ENCODE measurements at places on chromosomes 12 and 14.

- DNase-seq = peak; percentile 87
Observed at GRCh38 chr12:76037130-76038103, 5.8 kb upstream of the PHLDA1 start.

DNA sequence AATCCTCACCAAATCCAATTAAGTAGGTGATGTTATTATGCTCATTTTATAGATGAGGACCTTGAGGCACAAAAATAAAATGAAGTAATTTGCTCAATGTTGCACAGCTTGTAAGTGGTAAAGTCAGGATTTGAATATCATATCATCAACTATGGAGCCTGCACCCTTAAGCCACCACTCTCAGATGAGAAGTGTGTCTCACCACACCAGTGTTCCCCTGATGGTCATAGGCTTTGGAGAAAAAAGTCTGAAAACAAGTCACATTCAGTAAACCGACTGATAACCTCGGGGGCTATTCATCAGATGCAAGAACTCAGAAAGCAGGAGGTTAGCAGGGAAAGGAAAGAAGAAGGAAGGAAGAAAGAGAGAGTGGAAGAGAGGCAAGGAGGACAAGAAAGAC, 2.8 kb downstream of the TSHR start:
- no peak for DNase-seq

GRCh38 chr12:46891306-46891705, 65.5 kb upstream of the SLC38A4 start:
- no peak for DNase-seq

- no peak for DNase-seq
Observed at GRCh38 chr14:22112004-22112403, 438.4 kb upstream of the OR4E1 start.
